Stimulated activated CD4-positive, alpha-beta T cell treated with anti-CD3 and anti-CD28 coated beads, Interleukin-12 subunit alpha, Interleukin-12 subunit beta, amount 100 ng/mL, for 48 hours (primary cell): ENCODE measurements at places on chromosomes 4 and X.
A peak's percentile ranks its signal among the peaks of the same experiment; 100 is the strongest.

GRCh38 chrX:33133320-33133719 is 78.0 kb downstream of the DMD start:
- no peak for DNase-seq

- no peak for DNase-seq
Observed at GRCh38 chr4:11368701-11369115, 60.0 kb downstream of the HS3ST1 start.

DNA sequence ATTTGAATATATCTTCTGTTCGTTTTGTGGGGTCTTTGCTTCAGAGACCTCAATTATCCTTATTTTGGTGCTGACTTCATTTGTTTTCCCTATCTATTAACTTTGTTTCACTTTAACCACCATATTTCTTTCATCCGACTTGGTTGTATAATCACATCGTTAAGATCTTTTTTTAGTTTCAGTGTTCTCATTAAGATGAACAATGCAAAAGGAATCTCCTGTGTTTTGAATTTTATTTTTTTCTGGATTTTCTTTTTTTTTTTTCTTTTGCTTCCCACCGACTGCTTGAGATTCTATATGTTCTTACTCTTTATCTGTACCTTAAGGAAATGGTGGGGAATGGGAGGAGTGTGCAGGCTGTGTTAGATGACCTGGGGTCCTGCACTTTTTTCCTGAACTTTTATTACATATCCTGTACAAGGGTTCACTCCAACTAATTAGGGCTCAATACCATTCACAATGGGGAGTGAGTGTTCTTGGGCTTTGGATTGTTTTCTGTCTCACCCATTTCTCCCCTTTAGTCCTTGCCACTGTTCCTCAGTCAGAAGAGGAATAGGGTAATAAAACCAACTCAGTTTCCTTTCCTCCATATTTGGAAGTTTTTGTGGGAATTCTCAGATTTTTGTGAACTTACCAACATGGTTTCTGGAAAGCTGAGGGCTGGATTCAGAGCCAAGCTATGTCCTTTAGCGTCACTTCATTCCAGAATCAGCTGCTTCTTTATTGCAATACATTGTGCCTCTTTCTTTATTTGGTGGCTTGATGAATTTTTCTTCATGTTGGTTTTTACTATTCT is 43.2 kb upstream of the BMPR1B start:
- DNase-seq, result no peak

GRCh38 chrX:46574774-46575381 is 1.3 kb downstream of the CHST7 start:
- DNase-seq, result no peak

- DNase-seq, result no peak
Observed at GRCh38 chrX:11546917-11547316, 118.8 kb downstream of the ARHGAP6 start.

DNA sequence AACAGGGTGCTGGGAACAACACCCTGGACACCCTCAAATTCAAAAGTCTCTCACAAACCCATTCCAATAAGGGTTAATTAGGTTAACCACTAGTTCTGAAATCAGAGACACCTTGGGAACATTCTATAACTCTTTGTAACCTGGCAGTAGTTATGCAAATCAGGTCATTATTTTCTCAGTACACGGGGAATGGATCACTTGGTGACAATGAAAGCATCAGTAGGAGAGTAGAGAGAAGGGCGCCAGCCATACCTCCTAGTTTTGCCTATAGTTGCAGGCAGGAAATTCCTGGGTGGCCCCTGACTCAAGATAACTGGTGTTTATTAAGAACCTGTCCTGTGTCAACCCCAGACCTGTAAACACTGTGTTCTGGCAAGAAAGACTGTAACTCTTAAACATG is 2.5 kb downstream of the CCDC110 start:
- no peak for DNase-seq

DNA sequence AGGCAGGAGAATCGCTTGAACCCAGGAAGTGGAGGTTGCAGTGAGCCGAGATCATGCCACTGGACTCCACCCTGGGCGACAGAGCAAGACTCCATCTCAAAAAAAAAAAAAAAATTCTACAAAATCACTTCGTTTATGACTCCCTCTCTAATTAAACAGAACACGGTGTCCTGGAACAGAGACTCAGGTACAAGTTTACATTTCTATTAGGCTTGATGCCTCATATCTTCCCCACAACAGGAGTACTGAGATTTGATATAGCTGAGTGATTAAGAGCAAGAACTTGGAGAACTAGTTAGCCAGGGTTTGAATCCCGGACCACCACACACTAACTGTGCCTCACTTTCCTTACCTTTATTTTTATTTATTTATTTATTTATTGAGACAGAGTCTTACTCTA is 42.2 kb upstream of the KLF3 start:
- no peak for DNase-seq

DNA sequence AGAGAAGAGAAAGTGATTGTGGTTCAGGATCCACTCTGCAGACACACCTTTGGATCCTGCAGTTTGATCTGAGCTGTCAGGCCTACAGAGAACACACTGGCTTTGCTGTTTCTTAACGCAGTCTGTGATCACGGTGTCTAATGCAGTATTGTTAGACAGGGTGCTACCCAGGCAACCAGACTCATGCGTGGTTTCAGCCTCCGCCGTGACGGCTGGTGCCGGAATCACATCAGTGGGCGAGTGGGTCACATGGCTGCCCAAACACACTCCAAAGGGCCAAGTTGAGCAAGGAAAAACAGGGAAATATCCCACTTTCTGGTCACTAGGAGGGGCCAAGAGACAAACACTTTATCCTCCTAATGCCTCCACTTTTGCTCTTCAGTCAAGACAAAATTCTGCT is 27.5 kb downstream of the CCDC149 start:
- DNase-seq, result no peak

- no peak for DNase-seq
Observed at GRCh38 chr4:92232566-92232965, 71.2 kb upstream of the GRID2 start.

- no peak for DNase-seq
Observed at GRCh38 chr4:79528241-79528706, 120.2 kb upstream of the GK2 start.

GRCh38 chr4:185987961-185988627 is 80.9 kb upstream of the TLR3 start:
- no peak for DNase-seq

GRCh38 chr4:153014460-153014859 is 78.3 kb downstream of the FHDC1 start:
- no peak for DNase-seq

DNA sequence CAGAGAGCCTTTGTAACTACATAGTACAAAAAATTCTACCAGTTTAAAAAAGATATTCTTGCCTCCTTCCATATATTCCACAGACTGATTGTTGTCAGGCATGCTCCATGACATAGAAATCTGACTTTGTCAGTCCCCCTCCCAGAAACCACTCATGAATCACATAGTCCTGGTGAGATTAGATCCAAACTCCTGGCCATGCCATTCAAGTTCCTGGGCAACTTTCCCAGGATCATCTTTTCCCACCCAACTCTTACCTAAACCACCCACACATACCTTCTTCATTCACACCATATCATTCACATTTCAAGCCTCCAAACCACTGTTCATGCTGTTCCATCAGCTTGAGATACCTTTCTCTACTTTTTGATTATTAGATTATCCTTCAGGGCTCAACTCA is 46.4 kb downstream of the SLC16A2 start:
- DNase-seq, result no peak

DNA sequence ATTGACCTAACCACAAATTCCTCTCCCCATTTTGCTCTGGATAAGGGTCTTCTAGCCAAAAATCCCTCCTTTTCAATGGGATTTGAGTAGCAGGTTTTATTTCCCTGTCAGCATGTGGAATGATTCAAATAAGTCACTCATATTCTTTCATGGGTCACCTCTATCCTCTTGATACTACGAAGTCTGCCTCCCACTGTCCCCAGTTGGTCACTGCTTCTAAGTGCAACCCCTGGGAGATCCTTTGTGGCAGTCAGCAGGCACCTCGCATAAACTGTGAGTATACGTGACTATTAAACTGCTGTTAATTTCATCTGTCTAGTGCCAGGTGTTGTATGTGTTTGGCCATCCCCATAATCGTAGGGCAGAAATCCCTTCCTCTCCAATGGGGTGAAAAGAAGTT is 1667.9 kb upstream of the PCDH7 start:
- DNase-seq, result no peak

- DNase-seq, result no peak
Observed at GRCh38 chr4:179605196-179605595, 2163.0 kb upstream of the AGA start.

- DNase-seq, result no peak
Observed at GRCh38 chr4:165609653-165610052, 230.8 kb downstream of the CPE start.

GRCh38 chr4:151331276-151332042 is 6.1 kb upstream of the SH3D19 start:
- DNase-seq, result no peak

DNA sequence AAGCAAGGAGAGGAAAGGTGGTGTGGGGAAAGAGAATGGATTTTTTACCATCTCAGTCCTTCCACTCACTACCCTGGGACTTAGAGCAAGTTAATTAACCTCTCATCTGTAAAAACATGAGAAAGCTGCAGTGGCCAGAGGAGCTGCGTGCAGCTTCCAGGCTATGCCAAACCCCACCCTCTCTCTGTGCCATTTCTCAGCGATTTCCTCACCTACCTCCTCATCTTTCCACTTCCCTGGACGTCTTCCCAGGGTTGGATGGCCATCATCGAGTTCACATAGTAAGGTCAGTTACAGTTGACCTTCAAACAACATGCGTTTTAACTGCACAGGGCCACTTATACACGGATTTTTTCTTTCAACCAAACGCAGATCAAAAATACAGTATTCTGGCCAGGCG is 64.3 kb downstream of the SMIM20 start:
- no peak for DNase-seq

- DNase-seq, result no peak
Observed at GRCh38 chr4:125115941-125116340, 198.8 kb upstream of the FAT4 start.

GRCh38 chr4:186144198-186144945 is 39.9 kb downstream of the FAM149A start:
- DNase-seq, result no peak

- DNase-seq, result no peak
Observed at GRCh38 chrX:46957297-46957696, 45.1 kb downstream of the JADE3 start.

DNA sequence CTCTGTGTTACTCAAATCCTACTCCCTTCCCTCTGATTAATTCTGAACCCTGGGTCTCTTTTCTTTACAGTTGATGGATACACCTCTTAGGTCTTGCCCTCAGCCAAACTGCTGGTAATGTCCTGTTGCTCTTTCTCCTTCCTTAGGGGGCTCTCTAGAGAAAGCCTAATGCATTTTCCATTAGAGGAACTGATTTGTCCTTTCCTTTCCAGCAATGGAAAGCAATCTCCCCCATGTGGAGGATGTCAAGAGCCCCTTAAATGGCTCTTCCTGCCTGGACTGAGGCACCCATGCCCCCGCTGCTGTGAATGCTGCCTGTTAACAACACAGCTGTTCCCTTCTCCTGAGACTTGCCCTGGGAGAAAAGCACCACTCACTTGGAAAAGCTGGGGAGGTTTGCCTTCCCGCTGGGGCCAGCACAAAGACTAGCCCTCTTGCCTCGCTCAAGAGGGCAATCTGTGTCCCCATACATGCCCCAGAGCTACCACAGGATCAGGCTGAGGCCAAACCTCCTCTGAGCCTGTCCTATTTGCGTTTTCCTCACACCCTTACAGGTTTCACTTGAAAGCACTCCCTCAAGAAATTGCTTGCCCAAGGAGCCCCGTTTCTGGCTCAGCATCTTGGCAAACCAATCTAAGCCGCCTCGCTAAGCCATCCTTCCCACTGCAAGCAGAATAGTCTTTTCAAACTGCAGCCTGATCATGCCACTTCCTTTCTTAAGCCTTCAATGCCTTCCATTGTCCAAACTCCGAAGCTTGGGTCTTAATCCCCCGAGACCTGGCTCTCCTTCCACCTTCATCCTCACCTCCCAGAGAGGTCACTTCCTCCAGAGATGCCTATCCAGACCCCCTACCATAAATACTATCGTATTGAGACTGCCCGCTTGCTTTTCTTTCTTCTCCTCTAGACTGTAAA is 23.2 kb upstream of the SMIM20 start:
- no peak for DNase-seq

DNA sequence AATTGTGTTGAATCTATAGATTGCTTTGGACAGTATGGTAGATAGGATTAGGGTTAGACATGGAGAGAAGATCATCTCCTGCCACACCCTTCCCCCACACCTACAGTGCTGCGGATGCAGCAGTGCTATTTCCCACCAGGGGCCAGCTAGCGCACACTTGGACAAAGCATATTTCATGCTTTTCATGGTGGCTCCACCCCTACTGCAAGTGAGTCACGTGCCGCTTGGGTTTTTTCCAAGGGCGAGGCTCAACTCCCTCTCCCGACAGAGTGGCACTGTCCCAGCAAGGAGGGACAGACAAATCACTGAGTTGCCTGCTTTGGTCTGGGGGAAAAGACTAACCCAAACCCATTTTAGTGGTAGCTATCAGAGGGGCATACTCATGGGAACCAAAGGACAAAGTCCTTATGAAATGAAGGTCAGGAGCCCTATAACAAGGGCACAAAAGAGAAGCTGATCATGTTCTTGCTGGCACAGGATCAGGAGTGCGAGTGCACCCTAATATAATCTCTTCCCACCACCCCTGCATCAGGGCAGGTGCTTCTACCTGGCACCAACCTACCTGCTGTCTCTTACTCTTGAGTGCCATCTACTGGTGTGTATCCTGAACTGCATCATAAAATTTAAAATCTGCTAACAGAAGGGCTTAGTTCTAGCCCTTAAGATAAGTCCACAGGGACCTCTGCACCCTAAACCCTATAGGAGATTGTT is 55.1 kb upstream of the PGAM4 start:
- DNase-seq, result peak; percentile 18

DNA sequence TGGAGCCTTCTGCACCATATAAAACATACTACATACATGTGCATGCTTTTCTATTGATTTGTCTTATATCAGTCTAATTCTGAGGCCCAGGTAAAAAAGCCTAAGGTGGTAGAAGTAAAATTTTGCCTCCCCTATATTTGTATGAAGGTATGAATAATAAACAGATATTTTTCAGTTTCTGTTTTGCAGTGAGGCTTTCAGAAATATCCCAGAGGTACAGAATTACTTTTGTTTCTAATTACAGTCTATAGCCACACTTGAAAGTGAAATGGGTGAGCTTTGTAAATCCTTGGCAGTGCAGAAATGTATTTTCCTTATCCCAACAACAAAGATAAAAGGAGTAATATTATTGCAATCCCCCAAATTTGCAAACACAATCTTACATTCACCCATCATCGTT is 59.5 kb downstream of the DDX60 start:
- DNase-seq, result no peak

GRCh38 chr4:178937130-178937529 is 1494.9 kb upstream of the AGA start:
- no peak for DNase-seq

- DNase-seq, result no peak
Observed at GRCh38 chr4:150561143-150561737, 20.7 kb upstream of the MAB21L2 start.

DNA sequence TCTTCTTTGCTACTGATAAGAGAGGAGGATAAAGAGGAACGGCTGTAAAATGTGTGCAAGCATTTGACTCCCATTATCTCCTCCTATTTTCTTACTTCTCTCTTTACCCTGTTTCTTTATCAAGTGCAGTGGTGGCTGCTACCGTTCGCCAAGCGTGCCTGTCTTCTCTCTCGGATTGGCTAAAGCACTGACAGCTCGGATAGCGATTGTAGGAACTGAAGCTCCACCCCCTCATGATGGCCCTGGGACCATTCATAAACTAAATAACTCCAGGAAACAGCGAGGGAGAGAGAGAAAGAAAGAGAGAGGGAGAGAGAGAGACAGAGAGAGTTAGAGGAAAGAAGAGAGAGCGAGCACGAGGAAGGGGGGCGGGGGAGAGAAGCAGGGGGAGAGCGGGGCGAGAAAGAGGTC is 305 bp upstream of the MAB21L2 start:
- no peak for DNase-seq

GRCh38 chrX:17758382-17758781 is 21.1 kb downstream of the SCML1 start:
- DNase-seq, result no peak
